ENCODE measurements at places on chromosomes 3 and 15.

DNA sequence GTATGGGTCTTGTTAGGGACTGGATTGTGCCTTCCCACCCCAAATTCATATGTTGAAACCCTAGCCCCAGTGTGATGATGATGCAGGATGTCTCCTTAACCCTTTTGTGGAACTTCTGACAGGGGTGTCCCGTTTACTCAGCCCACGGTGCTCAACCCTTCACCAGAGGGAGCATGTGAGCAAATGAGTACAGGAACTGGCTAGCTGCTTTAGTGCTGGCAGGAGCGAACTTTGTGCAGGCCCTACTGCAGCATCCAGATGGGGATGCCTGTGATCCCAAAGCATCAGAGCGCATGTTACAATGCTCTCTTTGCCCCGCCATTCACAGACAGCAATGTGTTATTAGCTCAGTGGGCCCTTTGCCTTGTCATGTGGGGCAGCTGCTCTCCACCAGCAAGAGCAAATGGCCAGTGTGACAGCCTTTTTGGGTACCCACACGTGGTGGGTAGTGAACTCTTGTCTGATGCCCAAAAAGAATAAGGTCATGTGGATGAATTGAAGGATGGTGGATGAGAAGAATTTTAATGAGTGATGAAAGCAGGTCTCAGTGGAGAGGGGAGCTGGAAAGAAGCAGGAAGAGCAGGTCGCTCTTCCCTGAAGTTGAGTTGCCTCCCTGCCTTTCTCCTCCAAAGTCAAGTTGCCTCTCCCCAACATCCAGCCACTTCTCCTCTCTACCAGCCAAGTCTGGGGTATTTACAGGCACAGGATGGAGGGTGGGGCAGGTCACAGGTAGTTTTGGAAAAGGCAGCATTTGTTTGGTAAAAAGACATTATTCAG lies 63.3 kb upstream of the STRIT1 start:
- DNase-seq: no peak

DNA sequence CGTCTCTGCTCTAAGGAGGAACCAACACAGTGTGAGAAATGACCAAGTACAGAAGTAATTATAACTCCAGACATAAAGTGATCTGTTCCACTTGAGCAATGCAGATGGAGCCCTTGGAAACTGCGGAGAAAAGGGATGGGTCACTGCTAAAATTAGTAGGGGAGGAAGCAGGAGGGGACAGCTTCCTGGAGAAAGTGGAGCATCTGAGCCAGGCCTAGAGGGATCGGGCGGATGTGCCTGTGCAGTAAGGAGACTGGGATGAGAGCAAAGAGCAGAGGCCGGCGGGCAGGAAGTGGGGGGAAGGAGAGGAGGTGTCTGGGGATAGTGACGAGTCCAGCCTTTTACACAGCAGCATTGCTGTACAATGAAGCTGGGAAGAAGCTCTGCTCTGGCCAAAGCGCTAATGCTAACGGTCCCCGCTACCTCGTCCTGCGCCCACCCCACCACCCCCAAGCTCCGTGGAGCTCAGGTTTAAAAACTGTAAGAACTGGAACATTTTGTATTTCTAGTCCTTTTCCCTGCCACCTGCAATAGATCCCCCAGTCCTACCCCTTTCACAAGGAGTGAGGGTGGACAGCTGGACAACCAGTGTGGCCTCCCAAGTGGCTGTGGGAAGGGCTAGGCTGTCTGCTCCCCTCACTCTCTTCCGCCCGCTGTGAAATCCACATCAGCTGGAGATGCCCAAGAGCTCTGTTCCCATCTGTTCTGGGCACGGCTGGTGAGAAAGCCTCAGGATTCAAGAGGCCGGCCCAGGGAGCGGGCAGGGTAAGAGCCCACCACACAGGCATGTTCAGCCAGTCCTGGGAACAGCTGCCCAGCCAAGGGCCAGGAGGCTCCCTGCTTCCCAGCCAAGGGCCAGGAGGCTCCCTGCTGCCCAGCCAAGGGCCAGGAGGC lies 53.0 kb upstream of the HES1 start:
- no peak for DNase-seq

- no peak for DNase-seq
Measured at GRCh38 chr15:101573951-101574350, 78.2 kb downstream of the TM2D3 start.

DNA sequence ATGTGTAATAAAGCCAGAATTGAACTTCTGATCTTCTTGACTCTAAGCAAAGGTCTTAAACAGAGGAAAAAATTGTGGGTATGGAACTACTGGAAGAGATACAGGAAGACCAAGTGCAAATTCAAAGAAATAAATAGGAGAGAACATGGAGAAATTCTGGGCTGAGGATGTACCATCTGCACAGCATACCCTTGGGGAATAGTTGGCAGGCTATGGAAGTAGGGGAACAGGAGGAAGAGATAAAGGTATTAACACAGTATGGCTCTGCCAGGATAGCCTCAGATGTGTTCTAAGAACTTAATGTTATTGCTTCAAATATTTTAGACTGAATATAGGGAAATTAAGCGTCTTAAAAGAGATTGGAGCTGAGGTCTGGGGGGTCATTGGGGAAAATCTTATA lies 485.4 kb downstream of the CNTN3 start:
- no peak for DNase-seq

DNA sequence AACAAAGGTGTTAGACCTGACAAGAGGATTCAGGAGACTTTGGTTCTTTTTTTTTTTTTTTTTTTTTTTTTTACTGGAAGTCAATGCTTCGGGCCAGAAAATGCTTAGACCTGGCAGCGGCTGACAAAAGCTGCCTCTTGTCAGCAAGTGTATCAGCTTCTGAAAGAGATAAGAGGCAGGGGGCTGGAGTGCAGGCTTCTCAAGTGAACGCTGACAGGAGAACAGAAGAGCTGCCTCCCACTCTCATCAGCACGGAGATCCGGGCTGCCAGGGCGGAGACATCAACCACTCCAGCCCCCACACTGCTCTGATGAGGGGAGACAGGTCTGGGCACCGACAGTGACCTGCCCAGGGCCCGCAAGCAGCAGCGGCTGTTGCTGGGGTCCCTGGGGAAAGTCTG lies 9.4 kb upstream of the SCN5A start:
- DNase-seq: no peak

DNA sequence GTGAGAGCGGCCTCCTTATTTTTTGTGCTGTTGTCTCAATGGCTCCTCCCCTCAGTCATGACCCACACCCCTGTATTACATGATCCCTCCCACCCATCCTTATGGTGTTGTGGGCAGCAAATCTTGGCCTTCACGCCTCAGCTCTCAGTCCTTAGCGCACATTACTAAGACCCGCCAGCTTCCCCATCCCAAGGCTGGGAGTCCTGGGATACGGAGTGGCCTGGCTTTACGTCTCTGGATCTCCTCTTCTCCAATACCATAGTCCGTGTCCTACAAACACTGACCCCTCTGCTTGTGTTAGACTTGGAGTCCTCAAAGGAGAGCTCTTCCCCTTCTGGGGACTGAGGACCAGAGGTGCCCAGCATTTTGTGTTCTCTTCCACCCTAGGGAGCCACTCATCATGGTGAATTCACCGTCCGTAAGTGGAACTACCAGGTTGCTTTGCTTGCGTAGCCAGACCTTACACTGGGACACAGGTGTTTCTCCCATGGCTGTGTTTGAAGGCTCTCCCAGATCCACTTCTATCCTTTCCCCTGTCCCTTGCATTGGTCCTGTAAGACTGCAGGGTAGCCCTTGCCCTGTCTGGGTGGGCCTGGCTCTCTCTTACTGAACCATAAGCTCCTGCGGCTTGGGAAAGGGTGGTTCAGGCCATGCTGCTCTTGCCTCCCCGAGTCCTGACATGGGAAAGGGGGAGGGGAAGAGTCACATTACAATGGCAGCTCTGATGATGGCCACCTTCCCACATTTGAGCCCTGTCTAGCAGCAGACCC lies 13.6 kb downstream of the GRM2 start:
- no peak for DNase-seq

DNA sequence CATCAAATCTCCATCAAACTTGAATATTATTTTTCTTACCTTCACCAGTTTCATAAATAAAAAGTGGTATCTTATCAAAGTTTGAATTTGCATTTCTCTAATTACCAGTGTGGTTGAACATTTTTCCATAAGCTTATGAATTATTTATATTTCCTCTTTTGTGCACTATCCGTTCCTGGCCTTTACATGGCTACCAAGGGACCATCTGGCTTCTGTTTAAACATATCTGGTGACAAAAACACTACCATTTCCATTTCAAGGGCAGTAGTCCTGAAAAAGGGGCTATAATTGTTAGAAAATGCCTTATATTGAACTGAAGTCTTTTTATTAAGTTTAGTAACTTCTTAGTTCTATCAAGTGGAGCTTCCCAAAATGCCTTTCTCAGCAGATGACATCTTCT lies 44.3 kb upstream of the TM4SF4 start:
- DNase-seq: no peak

DNA sequence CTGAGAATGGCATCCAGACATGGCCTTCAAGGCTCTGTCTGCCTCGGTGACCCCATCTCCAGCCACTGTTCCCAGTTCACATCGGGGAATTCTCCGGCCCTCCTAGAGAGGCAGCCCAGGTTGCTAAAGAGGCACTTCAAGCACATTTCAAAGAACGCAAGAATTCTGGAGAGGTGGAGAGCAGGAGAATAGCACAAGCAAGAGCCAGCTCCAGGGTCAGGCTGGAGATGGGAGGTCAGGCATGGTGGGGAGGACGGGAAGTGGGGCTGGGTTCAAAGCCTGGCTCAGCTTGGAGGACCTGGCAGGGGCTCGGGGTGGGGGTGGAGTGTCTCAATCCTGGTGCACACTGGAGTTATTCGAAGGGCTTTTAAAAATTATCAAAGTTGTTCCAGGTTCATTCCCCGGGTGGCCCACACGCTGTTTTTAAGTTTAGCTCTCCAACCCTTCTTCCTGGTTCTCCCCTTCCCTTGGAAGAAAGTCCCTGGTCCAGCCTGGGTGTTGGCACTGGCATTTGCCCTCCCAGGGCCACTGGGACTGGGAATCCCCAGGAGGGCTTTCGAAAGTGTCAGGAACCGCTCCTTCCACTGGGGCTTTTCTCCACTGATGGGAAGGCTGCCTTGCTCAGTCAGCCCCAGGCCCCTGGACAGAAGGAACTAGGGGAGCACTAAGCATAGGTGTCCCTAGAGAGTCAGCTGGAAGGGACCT lies 35.8 kb downstream of the ZNF710 start:
- no peak for DNase-seq
